ENCODE measurements at places on chromosomes 11 and 22.

DNA sequence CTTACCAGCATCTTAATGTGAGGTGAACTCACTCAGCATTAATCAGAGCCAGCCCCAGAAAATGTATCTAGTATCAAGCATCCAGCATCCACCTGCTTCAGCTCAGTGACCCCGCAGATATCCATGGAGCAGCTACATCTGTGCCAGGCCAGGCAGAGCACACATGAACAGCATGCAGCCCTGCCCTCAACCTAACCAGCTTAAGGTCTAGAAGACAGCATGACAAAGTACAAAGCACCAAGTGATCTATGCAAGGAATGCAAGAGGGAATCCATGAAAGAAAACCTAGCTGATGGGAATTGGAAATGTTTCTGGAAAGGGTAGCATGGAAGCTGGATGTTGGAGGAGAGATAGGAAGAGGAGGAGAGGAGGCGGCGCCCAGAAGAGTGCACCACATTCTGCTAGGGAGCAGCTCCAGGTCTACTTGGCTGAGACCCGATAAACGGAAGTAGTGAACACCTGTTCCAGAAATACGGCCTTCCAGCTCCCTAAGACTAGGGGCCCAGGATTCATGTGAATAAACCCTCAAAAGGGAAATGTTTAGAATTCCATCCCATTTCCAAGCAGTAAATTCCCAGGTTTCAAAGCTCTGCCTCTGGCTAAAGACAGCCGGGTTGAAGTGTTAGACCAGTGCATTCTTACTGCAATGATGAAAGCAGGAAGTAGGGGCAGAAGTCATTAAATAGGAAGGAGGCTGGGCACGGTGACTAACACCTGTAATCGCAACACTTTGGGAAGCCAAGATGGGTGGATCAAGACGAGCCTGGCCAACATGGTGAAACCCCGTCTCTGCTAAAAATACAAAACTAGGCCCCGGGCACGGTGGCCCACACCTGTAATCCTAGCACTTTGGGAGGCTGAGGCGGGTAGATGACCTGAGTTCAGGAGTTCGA is 23.5 kb upstream of the L3MBTL2 start:
- DNase-seq, result peak; percentile 68

DNA sequence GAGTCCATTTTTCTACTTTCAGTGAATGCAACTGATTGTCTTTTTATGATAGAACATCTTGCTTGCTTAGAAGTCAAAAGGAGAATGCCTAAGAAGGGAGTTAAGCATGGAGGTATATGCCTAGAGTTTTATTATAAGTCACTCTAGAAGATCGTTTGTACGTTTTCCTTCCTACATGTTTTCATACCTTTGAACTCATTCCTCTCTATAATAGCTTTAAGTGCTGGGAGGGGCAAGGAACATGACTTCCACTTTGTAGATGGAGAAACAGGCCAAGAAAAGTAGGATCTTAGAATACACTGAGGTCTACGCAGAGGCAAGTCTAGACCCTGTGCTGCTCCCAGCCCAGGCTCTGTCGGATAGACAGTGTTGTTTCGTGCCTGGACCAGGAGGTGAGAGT is 114.3 kb downstream of the ZBTB16 start:
- no peak for DNase-seq

DNA sequence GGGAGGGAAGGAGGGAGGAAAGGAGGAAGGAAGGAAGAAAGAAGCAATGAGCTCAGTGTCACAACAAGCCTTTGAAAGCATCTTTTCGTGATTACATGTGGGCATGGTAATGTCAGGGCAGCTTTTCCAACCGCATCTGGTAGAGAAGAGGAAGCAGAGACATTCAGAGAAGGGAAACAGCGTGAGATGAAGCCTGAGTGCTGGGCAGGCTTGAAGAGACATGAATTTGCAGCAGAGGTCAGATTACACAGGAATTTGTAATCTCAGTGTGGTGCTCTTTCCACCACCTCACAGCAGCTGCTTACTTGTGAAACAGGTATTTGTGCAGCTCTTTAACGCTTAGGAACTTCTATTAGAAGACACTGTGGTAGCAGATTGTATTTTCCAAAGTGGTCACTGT is 289.5 kb upstream of the C11orf87 start:
- DNase-seq, result no peak

- DNase-seq, result no peak
Observed at GRCh38 chr11:67165623-67166022, 46.6 kb downstream of the KDM2A start.

DNA sequence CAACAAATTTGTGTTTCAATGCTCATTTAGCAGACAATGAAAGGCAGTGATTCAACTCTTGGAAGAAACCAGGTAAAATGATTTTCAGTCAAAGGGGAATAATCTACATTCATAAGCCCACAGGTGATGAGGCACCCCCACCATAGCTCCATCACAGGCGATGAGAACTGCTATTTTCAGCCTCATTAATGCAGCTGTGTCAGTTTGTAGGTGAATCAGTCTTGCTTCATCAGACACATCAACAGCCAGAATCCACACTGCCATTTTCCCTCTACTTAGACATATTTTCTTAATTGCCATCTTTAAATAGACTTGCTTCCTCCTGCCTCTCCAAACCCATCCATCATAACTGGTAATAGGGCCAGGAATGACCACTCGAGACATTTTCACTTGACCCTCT is 701.0 kb downstream of the OPCML start:
- DNase-seq, result no peak

GRCh38 chr11:93166194-93166593 is 31.6 kb downstream of the SLC36A4 start:
- no peak for DNase-seq

DNA sequence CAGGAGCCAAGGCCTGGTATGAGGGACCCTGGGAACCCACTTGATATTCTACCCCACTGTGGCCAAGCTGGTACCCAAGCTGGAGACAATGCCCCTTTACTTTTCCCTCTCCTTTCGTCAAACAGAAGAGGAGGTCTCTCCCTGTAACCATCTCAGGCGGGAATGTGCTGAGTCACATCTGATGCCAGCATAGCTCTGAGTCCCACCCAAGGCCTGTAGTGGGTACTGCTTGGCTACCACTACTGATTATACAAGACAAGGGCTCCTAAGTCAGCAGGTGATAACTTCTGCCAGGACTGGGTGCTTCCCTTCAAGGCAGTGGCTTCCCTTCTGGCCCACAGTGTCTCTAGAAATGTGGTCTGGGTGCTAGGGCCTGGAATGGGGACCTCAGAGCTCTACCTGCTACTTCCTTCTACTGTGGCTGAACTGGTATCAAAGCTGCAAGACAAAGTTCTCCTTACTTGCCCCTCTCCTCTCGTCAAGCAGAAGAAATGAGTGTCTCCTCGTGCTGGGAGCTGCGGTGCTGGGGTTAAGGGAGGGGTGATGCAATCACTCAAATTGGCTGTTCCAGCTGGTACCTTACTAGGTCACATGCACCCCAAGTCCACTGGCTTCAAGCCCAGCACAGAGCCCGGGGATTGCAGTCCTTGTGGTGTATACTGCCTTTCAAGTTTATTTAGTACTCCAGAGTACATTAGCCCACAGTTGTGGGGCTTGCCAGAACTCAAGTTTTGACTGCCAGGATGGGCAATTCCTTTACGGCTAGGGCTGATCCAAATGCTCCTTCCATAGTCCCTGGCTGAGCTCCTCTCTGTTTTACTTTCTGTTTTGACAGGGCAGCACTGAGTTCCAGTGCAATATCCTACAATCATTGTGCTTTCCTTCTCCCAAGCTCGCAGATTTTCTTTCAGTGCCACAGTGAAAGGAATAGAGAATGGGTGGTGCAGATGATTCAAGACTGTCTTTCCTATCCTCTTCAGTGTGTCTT is 419.7 kb upstream of the CNTN5 start:
- DNase-seq, result no peak

DNA sequence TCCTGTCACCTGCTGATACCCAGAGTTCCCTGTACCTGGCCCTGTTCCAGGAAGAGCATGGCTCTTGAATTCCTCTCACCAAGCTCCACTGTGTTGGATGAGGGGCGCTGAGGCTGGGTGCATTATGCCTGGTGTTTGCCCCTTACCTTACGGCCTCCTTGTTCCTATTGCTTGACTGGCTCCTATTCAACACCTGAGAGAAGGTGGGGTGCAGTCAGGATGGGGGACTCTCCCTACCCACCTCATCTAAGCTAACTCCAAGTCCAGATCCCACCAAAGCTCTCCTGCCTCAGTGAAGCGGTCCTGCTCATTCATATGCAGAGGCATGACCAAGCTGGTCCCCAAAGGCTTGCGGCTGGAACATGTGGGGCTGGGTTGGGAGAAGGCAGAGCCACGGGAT is 35.8 kb upstream of the RIC3 start:
- DNase-seq, result no peak

DNA sequence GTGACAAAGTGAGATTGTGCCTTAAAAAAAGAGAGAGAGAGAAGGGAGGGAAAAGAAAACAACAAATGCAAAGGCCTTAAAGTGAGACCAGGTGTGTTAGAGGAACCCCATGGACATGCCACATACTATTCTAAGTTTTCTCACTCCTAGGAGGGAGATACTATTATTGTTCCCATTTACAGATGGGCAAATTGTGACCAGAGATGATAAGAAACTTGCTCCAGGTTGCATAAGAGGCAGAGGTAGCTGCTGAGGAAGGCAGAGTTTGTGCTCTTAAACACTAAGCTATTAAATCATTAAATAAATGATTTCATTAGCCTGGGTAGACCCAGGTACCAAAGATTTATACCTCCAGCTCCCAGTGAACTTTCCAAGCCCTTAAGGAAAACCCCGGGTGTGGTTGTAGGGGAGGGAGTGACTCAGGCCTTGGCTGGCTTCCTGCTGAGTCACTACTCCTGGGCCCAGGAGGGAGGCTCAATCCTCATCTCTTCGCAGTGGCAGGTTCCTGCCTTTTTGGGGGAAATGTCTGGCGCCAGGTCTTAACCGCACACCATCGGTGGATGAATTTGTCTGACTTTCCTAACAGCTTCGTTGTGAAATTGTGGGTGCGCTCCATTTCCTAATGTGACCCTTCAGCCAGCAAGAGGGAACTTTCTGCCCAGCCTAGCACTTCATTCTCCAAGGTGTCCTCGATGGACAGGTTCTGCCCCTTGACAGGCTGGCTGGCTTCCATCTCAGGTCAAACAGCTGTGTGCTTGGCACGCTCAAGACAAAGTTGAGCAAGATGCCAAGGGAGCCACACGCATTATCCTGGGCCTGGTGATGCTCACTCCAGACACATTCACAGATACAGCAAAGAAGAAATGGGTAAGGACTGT is 33.4 kb upstream of the PTPRJ start:
- DNase-seq, result peak; percentile 91

DNA sequence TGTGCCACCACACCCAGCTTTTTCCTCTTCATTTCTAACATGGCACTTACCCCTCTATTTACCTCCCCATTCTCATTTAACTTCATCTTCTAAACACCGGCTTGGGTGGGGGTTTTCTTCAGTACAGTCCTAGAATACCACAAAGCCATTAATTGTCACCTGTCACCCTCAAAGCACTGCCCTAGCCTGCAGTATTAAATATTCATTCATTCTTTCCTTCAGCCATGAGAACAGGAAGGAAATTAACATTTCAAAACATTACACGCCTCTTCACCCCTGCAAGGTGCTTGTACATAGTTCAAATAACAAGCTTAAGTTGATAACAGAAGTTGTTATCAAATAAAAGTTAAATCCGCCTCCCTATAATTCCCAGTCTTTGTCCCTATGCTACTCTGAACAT is 10.7 kb upstream of the VPS37C start:
- DNase-seq, result no peak
